ENCODE measurements at places on chromosomes 16 and 17.

GRCh38 chr16:11546608-11547061 is 40.1 kb downstream of the LITAF start:
- no peak for DNase-seq

- no peak for DNase-seq
Measured at GRCh38 chr16:50275098-50275415, 8.7 kb downstream of the ADCY7 start.

GRCh38 chr17:28549236-28550132 is 2.9 kb downstream of the UNC119 start:
- peak; percentile 67 for DNase-seq

- DNase-seq = no peak
Measured at GRCh38 chr16:89779231-89779908, 37.1 kb downstream of the FANCA start.

DNA sequence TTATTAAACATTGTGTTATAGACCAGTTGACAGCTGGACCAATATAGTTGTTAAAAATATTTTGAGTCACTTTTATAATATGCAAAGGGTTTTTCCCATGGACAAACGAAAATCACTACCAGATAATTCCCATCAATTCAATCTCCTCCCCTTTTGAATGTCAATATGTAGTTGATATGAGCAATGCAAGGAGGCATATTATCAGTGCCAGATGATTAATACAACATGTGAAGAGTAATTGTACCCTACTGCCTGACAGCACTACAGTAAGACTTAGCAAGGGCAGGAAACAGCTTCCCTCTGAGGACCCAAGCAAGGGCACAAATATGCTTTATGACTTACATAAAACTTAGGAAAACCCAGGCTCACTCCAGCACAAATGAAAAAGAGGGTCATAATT is 17.3 kb downstream of the KANSL1 start:
- no peak for DNase-seq

- no peak for DNase-seq
Measured at GRCh38 chr17:12789075-12789480, 220 bp upstream of the ARHGAP44 start.

DNA sequence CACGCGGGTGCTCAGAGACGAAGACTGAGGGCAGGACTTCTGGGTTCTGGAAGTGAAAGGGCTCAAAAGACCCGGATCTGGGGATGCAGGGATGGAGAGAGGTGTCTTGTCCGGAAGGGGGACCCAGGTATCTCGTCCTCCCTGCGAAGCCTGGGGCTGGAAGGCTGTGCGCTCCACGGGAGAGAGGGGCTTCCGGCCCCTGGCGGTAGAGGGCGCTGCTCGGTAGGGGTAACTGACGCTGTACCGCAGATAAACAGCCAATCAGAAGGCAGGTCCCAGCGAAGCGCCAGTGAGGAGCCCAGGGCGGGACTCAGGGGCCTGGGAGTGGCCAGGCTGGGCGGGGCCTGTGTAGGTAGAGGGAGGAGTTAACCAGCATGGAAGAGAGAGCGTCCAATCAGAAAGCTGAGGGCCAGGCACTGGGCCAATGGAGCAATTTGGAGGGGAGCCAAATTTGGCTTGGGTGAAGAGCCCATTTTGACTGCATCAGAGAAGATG is 804 bp downstream of the TGFB1I1 start:
- peak; percentile 75 for DNase-seq

- DNase-seq = no peak
Measured at GRCh38 chr16:80287674-80288073, 253.1 kb upstream of the DYNLRB2 start.

GRCh38 chr16:28863929-28864793 is 518 bp downstream of the SH2B1 start:
- peak; percentile 28 for DNase-seq

GRCh38 chr17:59355030-59355701 is 23.7 kb downstream of the YPEL2 start:
- DNase-seq = no peak

- DNase-seq = no peak
Measured at GRCh38 chr16:89366561-89367537, 123.5 kb downstream of the ANKRD11 start.

DNA sequence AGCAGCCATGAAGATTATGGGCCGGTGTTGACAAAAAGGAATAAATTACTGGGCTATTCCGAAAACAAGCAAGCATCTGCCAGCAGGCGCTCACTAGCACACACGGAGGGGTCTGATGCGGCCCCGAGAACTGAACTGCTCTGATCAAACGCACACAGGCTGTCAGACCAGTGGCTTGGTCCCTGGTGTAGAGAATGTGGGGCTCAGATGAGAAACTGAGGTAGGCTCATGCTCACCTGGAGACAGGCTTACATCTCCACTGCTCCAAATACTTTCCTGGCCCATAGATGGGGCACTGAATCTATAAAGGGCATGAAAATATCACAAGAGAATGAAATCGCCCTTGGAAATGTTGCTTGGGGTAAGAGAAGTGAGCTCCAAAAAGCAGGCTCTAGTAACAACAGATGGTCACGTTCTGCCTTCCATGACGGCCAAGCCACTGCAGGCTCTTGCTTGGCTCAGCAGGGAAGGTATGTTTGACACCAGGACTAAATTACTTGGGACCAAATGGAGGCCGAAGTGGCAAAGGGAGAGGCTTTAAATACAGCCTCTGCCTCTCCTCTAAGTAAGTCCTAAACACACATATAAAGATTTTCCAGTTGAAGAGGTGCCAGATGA is 5.4 kb downstream of the ABR start:
- no peak for DNase-seq

GRCh38 chr17:9767432-9767991 is 23.9 kb downstream of the DHRS7C start:
- no peak for DNase-seq

DNA sequence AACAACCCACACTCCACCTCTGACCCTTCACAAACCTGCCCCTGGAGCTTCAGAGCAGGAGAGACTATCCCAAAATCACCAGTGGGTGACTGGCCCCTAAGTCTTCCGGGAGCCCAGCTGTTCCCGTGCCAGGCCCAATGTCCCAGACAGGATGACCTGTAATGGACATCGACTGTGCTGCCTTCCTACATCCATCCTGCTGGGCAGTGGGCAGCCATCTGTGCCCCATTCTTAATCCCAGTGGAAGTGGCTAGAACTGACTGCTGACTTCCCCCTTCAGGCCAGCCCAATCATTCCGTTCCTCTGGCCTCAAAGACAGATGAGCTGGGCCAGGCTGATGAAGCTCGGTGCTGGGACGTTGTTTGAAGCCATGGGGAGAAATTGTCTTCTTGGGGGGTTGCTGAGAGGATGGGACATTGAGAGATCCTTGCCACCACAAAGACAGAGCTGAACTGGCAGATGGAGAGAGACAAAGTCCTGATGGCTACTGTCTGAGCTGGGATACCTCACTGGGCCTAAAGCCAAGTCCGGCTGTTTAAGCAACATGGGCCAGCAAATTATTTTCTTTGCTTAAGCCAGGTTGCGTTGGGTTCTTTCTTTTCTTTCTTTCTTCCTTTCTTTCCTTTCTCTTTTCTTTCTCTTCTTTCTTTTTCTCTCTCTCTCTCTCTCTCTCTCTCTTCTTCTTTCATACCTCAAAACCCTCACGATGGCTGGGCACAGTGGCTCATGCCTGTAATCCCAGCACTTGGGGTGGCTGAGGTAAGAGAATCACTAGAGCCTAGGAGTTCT is 17.9 kb upstream of the ALOX15B start:
- no peak for DNase-seq

GRCh38 chr17:76844846-76845245 is 23.4 kb upstream of the MGAT5B start:
- DNase-seq = no peak

GRCh38 chr17:32793841-32794240 is 83.1 kb downstream of the MYO1D start:
- DNase-seq = no peak

DNA sequence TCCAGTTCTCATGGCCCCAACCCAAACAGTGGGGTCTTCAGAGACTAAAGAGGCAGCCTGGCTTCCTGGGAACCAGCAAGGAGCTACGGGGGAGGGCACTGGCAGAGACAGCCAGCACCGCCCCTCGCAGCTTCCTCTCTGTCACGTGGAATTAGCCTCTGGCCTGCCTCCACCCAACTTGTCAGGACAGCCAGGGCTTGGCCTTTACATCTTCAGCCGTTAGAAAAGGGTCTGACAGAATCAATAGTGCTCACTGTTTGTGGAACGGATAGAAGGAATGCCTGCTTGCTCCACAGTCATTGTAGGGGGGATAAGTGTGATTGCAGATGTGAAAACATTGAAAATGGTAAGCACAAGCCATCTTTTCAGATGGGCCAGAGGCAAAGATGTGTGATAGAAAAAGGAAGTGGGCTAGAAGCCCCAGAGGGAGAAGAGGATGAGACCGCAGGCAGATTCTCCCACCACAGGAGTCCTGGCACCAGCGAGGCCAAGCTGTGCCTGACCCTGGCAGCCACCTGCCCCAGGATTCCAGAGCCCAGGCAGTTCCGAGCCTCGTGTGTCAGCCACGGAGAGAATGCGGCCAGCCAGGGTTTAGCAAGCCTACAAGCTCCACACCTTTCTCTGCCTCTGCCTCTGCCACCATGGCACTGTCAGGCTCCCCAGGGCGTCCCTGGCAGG is 18.6 kb downstream of the GRIN2C start:
- no peak for DNase-seq

DNA sequence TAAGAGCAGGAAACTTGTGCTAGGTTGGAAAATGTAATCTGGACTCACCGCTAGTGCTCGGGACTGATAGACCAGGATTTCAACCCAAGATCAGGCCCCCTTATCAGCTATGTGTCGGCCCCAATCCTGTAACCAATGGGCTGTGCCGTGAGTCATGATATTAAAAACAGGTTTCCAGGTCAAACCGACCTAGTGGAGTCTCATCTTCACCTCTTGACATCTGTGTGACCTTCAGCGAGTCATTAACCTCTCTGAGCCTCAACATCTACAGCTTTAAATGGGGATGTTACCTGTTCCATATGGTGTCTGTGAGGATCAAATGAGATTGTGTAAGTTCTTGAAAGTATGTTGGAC is 512 bp downstream of the PMM2 start:
- DNase-seq = peak; percentile 37

GRCh38 chr17:2138761-2139160 is 83.9 kb downstream of the HIC1 start:
- no peak for DNase-seq

DNA sequence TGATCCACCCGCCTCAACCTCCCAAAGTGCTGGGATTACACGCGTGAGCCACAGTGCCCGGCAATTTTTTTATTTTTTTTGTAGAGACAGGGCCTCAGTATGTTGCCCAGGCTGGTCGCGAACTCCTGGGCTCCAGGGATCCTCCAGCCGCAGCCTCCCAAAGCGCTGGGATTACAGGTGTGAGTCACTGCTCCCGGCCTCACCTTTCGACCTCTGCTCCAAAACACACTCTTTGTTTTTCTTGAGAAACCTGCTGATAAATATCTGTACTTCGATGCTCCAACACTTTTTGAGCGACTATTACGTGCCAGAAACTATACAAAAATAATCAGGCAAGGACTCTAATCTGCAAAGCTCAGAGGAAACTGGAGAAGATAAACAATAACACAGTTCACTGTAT is 1.0 kb downstream of the MED1 start:
- DNase-seq = no peak

DNA sequence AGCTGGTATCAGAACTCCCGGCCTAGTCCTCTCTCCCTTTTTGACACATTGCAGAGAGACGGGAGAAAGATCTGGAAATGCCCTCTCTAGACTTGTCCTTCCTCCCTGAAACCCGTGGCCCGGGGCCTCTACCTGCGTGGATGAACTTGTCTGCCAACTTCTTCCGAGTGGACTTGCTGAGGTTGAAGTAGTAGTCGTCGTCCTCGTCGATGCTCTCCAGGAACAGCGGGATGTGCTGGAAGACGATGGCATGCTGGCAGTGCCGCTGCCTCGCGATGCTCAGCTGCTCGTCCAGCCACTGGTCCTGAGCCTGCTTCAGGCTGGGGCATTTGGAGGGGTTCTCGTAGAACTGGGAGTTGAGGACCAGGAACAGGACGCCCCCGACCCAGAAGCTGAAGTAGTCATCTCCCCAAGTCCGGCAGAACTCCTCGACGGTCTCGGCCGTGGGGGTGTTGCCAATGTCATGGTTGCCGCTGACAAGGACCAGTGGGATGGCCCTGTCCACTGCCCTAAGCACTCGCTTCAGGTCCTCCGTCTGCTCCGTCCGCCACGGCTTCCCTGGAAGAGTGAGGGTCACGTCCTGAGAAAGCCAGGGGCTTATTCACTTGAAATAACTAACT is 99.1 kb downstream of the CPPED1 start:
- DNase-seq = no peak

DNA sequence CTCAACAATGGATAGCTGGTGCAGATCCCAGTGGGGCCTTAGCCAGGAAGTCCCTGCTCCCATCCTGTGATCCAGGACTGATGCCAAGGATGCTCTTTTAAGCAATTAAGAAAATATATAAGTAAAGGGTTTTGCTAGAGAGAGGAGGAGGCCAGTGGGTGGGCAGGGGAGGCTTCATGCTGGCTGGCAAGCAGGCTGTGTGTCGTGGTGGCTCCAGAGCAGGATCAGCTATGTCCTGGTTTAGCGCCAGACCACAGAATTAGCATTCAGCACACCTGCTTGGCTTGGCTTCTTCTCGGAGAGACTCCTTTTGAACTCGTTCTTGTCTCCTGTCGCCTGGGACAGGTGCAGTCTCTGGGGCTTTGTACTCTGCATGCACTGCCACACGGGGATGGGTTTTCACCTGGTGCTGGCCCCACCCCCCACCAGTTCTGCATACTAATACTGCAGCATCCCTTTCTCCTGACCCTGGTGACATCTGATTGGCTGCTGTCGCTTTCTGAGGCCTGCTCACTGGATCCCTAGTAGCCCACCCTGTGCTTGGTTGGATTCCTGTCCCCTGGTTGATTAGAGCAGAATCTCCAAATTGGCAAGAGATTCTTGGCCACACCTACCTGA is 66.1 kb downstream of the PLD6 start:
- no peak for DNase-seq

- no peak for DNase-seq
Measured at GRCh38 chr17:35214192-35214591, 20.0 kb upstream of the SLC35G3 start.

DNA sequence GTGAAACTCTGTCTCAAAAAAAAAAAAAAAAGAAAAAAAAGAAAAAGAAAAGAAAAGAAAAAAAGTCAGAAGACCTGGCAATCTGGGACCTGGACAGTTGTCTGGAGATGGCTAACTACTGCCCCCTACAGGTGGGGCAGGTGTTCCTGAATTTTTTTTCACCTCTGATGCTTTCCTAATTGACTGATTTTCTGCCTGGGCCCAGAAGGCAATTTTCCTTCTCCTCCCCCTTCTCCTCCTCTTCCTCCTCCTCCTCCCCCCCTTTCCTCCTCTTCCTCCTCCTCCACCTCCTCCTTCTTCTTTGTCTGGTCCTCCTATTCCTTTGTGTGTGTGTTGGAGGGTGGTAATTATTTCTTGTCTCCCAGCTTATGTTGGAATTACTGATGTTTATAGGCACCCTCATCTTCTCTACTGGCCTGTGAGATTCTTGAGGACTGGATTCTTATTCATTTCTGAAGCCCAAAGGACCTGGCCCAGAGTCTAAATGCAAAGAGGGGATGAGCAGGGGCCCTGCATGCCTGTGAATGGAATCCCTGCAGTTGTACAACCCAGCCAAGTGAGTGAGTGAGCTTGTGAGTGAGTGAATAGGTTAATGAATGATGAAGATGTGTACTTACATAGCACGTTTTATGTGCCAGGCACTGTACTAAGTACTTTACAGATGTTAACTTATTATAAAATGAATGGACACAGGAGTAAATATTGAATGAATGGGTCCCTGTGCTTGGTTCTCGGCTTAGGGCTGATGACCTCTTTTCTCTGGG is 26.9 kb downstream of the IRX5 start:
- peak; percentile 48 for DNase-seq

GRCh38 chr17:1201132-1201702 is 21.4 kb upstream of the ABR start:
- peak; percentile 32 for DNase-seq

- no peak for DNase-seq
Measured at GRCh38 chr17:60065136-60065535, 13.6 kb downstream of the HEATR6 start.

All from activated CD4-positive, alpha-beta T cell treated with anti-CD3 and anti-CD28 coated beads for 48 hours (primary cell).